Stimulated activated CD8-positive, alpha-beta memory T cell treated with anti-CD3 and anti-CD28 coated beads, Interleukin-2, amount 100 ng/mL, for 1 hour (primary cell): ENCODE measurements at places on chromosomes 3 and 15.
A peak's percentile ranks its signal among the peaks of the same experiment; 100 is the strongest.

DNA sequence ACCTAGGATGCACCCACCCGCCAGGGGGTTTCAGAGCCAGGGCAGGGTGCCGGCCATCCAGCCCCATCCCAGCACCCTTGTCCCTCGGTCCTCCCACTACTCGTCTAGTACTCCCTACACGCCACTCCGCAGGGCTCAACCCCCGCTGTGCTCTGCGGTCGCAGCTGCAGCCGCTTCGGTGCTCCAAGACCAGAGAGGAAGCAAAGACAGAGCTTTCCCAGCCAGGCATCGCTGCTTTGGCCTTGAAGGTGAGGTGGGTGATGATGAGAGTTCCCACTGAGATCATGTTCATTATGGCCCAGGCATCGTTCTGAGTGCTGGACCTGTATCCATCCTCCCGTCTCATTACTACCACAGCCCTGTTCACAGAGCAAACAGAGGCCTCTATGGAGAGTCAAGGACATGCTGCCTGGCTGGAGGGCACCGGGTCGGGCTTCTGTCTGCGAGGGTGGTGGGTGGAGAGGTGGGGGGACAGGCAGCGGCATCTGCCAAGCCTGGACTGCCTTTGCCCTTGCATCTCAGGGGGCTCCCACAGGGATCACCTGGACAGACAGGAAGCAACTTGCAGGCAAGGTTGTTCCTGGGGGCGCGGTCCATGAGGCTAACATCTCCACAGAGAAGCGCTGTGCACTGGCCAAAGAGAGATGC is 66.9 kb downstream of the KLF13 start:
- DNase-seq: no peak

DNA sequence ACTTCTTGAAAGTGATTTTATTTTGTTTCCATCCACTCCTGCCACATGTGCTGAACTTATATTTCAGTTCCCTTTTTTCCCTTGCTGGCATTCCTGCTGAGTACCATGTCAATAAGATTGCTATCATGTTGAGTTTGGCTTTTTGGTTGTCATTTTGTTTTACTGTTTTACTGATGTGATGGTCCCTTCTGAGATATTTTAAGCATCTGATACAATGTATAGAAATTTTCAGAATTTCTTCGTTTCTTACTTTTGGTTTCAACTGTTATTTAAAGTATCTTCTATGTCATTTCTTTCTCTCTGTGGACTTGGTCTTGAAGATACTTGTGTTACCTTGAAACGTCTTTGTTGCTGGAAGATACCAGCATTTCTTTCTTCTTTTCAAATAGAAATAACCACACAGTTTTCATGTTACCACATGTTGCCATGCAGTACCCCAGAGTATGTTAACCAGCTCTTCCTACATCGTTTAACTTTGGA is 14.1 kb downstream of the SIDT1 start:
- no peak for DNase-seq

- DNase-seq: no peak
These were observed 155.7 kb downstream of the PLCL2 start for GRCh38 chr3:17040322-17040989.

DNA sequence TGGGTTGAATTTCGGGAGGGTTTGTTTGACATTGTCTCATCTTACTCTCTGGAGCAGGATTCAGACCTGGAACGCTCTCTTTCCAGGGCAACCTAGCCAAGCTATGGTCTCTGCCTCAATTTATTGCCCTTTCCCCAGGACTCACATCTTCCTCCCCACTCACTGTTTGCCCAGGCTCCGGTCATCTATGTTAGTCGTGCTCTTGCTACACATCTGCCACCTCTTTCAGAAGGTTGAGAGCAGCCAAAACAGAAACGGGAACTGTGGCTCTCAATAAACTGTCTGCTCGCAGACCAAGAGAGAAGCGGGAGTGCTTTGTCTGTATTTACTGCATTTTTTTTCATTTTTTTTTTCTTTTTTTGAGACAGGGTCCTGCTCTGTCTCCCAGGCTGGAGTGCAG is 81.6 kb downstream of the ST6GAL1 start:
- DNase-seq: no peak

- peak; percentile 24 for DNase-seq
These were observed at the start of gene CMTM7 for GRCh38 chr3:32391643-32392535. CMTM7 (plus strand) TSS chr3:32391853; CDS start chr3:32391907, 54 bp downstream.

- no peak for DNase-seq
These were observed 10.8 kb upstream of the MFSD1 start for GRCh38 chr3:158790901-158791589.

- no peak for DNase-seq
These were observed 167.6 kb downstream of the RAB11A start for GRCh38 chr15:66036859-66037258.
